ENCODE measurements at places on chromosomes 1 and 21.

DNA sequence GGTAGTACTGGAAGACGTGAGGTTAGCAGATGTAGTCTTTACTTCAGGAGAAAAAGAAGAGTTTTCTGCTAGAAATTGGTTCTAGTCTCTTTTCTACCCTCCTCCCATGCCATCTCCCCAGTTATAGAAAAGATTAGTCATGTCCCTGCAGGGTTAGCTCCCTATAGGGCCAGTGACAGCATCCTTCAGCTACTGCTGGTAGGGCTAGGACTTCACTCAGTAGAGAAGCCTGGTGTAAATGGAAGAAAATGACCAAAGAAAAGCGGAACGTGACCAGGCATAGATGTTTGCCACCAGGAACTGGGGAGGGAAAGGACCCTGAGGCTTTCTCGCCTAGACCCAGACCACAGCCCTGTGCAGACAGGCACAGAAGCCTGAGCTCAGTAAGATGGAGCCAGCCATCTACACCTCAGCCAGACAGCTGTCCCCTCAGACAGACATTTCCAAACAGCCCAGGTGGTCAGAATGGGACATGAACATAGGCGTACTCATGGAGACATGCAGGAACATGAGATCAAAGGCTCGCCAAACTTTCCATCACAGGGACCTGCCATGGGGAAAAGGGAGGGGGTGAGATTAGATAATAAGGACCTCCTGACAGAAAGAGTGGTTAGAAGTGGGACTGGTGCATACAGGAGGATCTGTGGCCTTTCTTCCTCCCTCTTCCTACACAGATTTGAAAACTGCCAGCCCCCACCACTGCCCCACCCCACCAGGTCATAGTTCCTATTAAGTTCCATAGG lies 23.5 kb upstream of the SLAMF9 start:
- no peak for DNase-seq

GRCh38 chr1:226373376-226373775 lies 34.5 kb downstream of the PARP1 start:
- no peak for DNase-seq

- no peak for DNase-seq
Observed at GRCh38 chr1:204503913-204504519, 9.4 kb upstream of the PIK3C2B start.

- DNase-seq, result no peak
Observed at GRCh38 chr1:94031154-94031553, 89.8 kb downstream of the ABCA4 start.

DNA sequence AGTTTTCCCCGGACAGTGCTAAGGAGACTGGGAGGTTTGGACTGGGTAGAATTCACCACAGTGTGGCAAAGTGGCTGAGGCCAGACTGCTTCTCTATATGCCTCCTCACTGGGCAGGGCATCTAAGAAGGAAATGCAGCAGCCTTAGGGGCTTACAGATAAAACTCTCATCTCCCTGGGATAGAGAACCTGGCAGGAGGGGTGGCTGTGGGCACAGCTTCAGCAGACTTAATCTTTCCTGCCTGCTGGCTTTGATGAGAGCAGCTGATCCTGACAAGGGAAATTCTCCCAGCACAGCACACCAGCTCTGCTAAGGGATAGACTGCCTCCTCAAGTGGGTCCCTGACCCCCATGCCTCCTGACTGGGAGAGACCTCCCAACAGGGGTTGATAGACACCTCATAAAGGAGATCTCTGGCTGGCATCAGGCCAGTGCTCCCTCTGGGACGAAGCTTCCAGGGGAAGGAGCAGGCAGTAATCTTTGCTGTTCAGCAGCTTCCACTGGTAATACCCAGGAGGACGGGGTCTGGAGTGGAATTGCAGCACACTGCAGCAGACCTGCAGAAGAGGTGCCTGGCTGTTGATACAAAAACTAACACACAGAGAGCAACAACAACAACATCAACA lies 25.2 kb downstream of the KIFAP3 start:
- DNase-seq, result no peak

- DNase-seq, result no peak
Observed at GRCh38 chr21:31666445-31667010, 7.0 kb downstream of the SOD1 start.

- DNase-seq, result no peak
Observed at GRCh38 chr1:28579401-28579800, 12.7 kb upstream of the RAB42 start.

DNA sequence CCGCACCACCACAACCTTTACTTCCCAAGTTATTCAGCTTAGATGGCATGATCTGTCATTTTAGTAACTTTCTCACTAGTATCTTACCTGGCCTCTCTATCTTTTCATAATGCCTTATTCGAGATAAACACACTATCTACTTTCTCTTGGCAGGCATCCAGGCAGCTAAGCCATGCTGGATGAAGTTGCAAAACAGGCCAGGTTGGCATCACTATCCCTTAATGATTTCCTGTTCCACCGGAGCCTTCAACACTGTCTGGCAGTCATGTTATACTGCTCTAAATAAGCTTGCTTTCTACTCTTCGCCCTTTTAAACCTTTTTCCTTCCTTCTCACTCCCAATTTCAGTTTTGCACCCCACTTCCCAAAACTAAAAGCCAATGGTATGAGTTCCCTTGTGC lies 12.0 kb upstream of the KCNH1 start:
- no peak for DNase-seq

GRCh38 chr1:37038227-37039093 lies 4.1 kb upstream of the GRIK3 start:
- DNase-seq, result peak; percentile 69

- DNase-seq, result no peak
Observed at GRCh38 chr1:155080312-155081228, 1.9 kb downstream of the EFNA3 start.

- DNase-seq, result peak; percentile 68
Observed at GRCh38 chr21:26934383-26934782, 32.5 kb downstream of the ADAMTS5 start.

GRCh38 chr1:1213345-1214265 lies at the start of gene TNFRSF4:
TNFRSF4 (minus strand) TSS chr1:1214153; CDS start chr1:1214127, 26 bp downstream.
- DNase-seq, result no peak

GRCh38 chr1:89165811-89166210 lies 10.0 kb downstream of the GBP7 start:
- no peak for DNase-seq

DNA sequence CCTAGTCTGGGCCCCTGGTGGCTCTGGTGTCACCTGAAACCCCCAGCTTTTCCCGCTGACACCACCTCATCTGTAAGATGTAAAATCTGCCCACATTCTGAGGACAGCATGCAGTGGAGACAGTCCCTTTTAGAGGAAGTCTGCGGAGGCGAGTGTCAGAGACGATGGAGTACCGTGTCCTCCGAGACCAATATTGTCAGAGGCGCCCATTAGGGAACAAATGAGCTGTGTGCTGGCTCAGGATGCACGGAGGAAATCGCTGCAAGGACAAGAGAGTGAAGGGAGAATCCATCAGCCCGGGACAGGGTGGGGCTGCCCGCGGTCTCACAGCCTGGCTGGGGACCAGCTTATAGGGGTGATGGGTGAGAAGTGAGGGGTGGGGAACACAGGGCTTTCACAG lies 214.8 kb downstream of the MATN1 start:
- no peak for DNase-seq

DNA sequence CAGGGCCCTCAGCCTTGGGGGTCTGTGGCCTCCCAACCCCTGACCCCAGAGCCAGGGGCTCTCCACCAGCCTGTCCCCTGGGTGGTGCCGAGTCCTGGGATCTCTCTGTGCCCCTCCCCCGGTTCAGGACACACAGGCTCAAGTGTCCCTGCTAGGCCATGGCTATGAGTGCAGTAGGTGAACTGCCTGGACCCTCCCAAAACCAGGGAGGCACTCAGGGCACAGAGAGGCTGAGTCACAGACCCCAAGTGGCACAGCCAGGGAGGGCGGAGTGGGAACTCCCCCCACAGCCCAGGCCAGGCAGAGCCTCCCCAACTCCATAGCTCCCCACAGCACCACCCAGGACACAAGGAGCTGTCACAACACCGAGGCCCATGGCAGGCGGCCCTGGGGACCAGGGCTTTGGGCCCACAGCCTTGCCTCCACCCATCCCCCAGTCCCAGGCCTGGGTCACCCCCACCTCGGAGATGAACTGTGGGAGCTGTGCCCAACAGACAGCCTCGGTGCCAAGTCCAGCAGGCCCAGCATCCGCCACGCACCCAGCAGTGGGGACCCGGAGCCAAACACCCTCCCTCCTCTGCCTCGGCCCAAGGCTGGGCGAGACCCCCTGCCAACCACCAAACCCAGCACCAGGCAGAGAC lies 3.2 kb downstream of the DVL1 start:
- no peak for DNase-seq

DNA sequence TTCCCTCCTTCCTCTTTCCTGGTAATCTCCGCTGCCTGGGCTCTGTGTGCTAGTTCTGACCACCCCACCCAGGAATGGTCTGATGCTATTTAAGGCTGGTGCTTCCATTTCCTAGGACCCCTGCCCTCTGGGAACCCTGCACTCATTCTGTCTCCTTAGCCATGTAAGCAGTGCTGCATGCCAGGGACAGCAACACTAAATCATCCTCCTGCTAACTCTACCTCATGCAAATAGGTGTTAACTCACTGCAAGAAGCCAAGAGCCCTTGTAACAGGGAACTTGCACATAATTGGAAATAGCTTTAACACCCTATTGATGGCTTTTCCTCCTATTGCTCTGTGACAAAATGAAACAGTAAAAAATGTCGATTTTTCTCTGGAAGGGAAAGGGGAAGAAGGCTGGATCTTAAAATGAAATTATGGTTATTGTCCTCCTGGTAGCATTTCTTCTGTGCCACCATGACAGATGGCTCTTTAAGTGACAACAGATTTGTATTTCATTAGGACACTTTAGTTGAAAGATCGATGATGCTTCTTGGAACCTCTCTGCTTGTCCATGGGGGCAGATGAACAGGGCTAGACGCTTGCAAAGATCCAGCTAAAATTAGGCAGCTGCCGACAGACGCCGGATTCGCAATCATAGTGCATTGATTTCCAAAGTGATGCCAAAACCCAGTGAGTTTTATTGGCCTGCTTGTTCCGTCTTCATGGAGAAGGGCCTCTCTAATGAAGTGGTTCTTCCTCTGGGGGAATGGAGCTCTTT lies 551.7 kb downstream of the MATN1 start:
- no peak for DNase-seq

GRCh38 chr1:214186103-214186824 lies 94.7 kb upstream of the SMYD2 start:
- no peak for DNase-seq

- no peak for DNase-seq
Observed at GRCh38 chr1:1332774-1333480, 1.8 kb downstream of the TAS1R3 start.

GRCh38 chr1:147902253-147902845 lies at the start of gene GJA8:
GJA8 (plus strand) TSS chr1:147902795; CDS start chr1:147907956, 5,161 bp downstream.
- no peak for DNase-seq

DNA sequence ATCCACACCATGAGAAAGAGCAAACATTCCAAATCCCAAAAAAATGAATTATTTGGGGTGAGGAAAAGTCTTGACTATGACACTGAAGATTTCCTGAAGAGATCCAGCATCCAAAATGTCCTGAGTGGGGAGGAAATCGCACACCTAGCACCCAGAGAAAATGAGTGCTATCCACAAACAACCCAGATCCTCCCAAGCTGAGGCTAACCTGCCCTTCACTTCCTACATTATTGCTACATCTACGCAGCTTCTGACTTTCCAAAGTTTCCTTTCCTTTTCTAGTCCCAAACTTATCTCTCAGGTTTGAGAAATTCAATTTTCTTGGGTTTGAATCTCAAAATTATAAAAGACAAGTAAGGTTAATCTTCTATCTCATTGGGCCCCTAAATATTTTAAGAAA lies 906 bp upstream of the RGS13 start:
- no peak for DNase-seq

DNA sequence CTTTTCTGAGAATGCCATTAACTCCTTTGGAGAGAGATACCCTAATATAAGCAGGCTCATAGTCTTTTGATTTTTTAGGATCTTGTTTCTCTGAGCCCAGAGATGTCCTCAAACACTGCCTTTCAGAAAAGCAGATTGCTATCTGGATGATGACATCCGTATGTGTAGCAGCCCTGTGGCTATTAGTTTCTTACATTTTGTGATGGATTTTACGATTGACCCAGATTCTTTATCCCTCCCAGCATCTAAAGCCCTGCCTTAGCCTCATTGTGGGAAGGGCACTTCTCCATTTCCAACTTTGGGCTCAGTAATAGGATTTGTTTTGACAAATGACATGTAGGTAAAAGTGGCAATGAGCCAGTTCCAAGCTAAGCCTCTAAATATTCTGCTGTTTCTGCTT lies 300.3 kb downstream of the TTLL7 start:
- DNase-seq, result no peak

DNA sequence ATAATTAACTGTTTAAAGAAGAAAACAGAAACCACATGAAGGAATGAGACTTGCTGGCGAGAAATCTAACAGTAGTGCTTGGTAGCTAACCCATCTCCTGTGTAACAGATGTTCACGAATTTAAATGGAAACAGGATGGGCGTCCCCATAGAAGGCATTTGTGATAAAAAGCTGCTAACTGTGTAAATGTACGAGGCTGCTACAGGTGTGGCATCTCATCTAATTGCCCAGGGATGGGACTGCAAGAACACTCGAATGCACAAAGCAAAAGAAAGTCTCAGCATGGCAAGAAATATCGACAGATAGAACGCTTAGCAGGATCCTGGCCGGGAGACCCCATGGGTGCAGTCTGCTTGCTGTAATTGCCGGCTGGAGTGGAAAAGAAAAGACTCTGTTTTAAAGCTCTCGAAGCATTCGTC lies 112.7 kb downstream of the RUNX1 start:
- DNase-seq, result no peak

GRCh38 chr1:26154750-26155149 lies 4.1 kb upstream of the FAM110D start:
- no peak for DNase-seq

DNA sequence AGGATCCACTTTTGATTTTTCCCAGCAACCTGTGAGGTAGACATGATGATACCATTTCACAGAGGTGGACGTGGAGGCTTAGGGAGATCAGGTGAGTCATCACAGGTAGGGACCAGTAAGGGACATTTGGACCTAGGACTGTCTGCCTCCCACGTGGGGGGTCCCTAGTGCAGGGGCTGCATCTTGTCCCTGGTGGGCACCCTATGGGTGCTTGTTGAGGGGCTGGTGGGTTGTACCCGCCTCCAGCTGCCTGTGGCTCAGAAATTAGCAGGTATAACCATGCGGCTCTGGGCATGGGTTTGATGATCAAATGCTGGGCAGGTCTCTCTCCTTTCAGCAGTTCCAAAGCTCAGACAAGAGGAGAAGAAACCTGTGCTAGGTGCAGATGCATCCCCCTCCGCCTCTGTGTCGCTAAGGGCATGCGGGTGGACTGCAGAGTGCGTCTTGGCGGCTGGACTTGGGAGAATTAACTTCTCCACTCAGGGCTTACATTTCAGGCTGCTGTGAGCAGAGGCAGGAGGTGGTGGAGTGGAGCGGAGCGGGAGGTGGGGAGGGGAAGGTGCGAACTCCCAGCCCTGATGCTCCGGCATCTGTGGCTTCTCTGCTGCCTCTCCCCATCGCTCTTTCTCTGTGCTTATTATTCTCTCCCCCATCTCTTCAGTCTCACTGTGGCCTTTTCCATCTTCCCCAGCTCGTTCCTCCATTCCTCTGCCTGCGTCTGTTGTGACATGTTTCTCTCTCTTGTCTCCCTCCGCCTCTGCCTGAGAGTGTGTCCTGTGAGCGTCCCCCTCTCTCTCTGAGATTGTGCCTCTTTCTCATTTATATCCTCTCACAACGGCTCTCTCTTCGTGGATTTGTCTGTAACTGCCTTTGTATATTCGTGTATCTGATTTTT lies 146.8 kb downstream of the PTPRU start:
- no peak for DNase-seq
